ENCODE measurements at places on chromosomes 11 and 22. TPM values are rescaled to one million over a fixed set of nuclear protein-coding genes. Genes with fewer than 3 reads are reported as not detected.

DNA sequence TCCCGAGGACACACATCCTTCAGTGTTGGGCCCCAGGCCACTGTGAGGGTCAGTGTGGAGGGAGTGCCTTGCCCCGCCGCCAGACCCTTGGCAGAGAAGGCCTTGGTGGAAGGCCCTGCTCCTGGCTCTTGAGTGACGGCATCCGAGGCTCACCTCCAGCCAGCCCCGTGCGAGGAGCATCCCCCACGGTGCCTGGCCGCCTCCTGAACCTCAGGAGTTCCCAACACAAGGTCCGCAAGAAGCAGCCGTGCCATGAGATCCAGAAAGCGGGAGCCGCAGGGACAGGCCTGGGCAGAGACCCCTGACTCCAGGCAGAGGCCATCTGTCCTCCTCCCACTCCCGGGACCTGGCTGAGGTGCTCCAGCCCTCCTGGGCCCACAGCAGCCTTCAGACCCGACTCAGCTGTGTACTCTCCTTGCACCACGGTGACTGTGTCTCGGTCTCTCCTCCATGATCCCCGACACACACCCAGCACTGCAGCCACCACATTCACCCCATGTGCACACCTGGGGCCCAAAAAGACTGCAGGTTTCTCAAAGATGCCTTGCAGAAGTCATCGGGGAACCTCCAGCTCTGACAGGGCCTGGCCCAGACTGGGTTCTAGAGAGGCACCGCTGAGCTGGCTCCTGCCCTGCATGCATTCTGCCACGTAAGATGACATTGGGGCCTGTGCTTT is 870.2 kb downstream of the BRD1 start:
- DNase-seq = no peak

GRCh38 chr11:125586623-125587022 is 6.0 kb upstream of the STT3A start:
- DNase-seq = no peak

DNA sequence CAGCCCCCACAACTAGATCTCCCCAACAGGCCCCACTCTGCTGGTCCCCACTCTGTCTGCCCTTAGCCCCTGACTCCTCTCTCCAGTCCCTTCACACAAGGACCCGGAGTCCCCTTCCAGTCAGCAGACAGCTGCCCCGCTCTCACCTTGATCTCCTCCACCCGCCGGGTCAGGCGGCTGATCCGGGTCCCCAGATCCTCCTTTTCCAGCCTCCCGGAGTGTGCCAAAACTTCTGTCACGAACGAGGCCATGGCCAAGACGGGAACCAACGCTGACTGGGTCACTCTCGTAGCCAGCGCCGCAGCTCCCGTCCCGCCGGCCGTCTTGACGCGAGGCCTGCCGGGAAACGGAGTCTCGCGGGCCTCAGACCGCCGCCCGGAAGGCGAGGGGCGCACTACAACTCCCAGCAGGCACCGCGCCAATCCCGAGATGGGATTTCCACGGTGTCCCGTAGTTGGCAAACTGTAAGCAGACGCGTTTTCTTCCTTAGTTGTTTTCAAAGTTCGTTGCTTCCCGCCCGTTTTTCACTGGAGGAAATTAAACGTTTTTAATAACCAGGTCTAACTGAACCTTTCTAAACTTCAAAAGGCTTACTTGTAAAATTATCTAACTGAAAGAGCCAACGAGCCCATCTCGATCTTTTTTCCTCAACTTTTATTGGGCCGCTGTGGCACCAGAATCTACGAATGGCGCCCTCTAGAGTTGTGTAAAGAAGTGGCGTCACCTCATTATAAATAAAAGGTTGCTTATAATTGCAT is at the start of gene ZW10:
ZW10 (minus strand) TSS at position 277 of the 758 bp plus-strand sequence; CDS start at position 251, 26 bp downstream.
- peak; percentile 98 for DNase-seq

GRCh38 chr22:19446603-19447329 is 745 bp downstream of the C22orf39 start:
- DNase-seq = no peak

DNA sequence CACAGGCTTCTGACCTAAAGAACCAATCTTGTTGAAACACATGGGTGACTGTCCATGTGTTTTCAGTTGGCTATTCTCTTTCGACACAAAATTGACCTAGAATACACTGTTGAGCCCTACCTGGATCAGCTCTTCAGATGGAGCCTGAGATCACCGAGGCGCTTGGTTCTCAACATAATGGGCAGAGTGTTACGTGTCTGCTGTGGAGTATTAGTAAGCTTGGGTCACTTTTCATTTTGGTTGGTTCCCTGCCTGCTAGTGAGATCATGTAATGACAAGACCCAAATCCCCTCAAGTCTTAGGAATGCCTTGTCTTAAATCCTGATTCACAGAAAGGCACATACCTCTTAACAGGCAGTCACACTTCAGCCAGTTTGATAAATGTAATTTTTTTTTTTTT is 8.7 kb downstream of the MED19 start:
- no peak for DNase-seq

DNA sequence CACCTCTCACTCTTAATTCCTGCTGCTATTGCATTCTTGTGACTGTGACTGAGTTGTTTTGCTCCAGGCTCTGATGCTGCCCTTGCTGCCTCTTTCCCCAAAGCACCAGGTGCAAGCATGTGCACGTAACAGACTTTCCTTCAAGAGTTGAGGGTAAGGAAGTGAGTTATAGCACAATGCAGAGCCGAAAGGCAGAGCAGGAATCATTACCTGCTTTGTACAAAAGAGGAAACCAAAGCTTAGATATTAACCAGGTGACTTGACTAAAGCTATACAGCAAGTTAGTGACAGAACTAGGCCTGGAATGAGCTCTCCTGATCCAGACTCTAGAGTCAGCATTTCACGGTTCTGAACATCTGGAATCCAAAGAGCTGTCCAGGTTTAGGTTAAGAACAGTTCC is 33.6 kb downstream of the NEU3 start:
- DNase-seq = no peak

- peak; percentile 52 for DNase-seq
These were observed 1506.8 kb downstream of the BRD1 start for GRCh38 chr22:48320683-48321451.

DNA sequence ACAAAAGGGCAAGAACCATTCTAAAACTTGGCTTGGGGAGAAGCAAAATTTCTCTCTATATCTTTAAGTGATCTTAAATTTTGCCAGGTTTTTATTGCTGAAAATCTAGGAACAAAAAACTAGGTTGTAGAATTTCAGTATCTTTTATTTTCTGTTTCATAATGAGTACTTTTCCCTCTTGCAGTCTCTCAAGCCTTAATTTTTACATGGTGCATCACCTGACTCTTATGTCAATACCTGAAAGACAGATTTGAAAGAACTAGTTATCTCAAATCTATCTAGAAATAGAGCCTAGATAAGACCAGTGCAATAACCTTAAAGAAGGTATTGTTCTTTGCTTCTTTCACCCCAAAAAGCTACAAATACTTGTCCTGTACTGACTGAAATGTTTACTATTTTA is 122.1 kb downstream of the TRIM44 start:
- DNase-seq = no peak

GRCh38 chr22:36536717-36537116 is 7.8 kb upstream of the EIF3D start:
- no peak for DNase-seq

- DNase-seq = no peak
These were observed 21.7 kb downstream of the CCDC81 start for GRCh38 chr11:86396396-86396795.

GRCh38 chr22:41487037-41487935 is 18.4 kb downstream of the ACO2 start:
- DNase-seq = no peak

GNG3 gene
- not detected for total RNA-seq

TRIM51 gene
- not detected for total RNA-seq

SCGB1A1 gene
- not detected for total RNA-seq

RHOD gene
- total RNA-seq = 95.0 TPM

APOBEC3F gene
- 2.0 TPM for total RNA-seq

Data from right lobe of liver (tissue), 6 donors.